Colonic mucosa (tissue), 4 donors: ENCODE measurements at places on chromosomes 12 and 14. TPM values are rescaled to one million over a fixed set of nuclear protein-coding genes. Genes with fewer than 3 reads are reported as not detected.

DNA sequence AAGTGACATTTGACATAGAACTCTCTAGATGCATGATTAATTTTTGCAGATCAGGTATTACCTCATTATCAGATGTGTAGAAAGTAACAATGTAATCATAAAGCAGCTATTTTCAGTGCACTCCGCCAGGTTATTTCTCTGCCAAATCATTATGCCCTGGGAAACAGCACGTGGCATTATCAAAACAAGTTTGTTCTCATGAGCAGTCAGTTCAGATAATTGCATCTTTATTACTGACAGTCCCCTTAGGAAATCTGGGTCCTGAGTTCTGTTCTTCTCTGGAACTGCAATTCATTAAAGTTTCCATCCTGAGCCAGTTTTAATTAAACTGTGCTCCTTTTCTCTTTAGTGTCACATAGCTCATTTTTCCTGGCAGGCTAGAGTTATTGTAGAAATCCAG lies 94.7 kb upstream of the KRR1 start:
- H3K36me3 ChIP-seq: no peaks in the 10 kb centered on the region
- H3K4me3 ChIP-seq: no peak overlapping the region
- no peak for DNase-seq
- H3K4me1 ChIP-seq: no peaks in the 10 kb centered on the region

- peak within 1 kb of the TSS; percentile 46 for H3K4me3 ChIP-seq
- H3K4me1 ChIP-seq: peaks cover 4% of the 10 kb centered on the region
- H3K27ac ChIP-seq: peak within 1 kb of the TSS; percentile 96
- H3K36me3 ChIP-seq: no peaks in the 10 kb centered on the region
- H3K27me3 ChIP-seq: no peaks in the 10 kb centered on the region
- peak; percentile 86 for DNase-seq
Observed at GRCh38 chr12:51270067-51270950, at the start of gene SMAGP. SMAGP (minus strand) TSS chr12:51270415; CDS start chr12:51269278, 1,137 bp downstream.

Gene POTEG
- not detected for total RNA-seq

Gene PIWIL1
- not detected for total RNA-seq

Gene GOLGA3
- total RNA-seq: 70.3 TPM

Gene AQP6
- not detected for total RNA-seq

DNA sequence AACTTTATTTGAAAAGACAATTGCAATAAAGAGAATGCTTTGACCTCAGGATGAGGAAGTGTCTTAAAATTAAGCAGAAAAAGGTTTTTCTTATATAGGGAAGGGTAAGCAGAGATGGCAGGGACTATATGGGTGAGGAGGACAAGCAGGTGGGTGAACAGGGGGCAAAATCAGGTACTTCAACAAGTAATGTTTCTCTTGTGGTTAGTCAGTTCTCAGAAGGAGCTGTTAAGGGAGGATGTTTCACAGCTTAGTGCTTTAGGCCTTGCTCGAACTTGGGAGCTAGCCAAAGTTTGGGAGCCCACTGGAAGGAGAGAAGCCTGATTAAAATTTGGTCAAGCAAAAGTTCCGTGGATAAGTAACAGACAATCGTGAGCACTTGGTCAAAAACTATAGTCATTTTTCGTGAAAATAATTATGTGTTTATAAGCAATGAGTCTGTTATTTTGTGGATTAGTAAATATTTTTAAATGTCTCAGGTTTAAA lies 364.2 kb upstream of the TMPO start:
- no peaks in the 10 kb centered on the region for H3K4me1 ChIP-seq
- H3K27ac ChIP-seq: no peak overlapping the region
- H3K27me3 ChIP-seq: no peaks in the 10 kb centered on the region

Gene C12orf54
- total RNA-seq: not detected
